Calu3 (cell line): ENCODE measurements at places on chromosomes 4 and X. TPM values are rescaled to one million over a fixed set of nuclear protein-coding genes. Genes with fewer than 3 reads are reported as not detected.

Gene SOWAHB
- total RNA-seq: 3.7 TPM in 2 replicates

Gene F8A2
- total RNA-seq: not detected in 2 replicates

Gene CHRDL1
- not detected in 2 replicates for total RNA-seq

Gene FAM236B
- not detected in 2 replicates for total RNA-seq

Gene TLR1
- 1.1 and 1.3 TPM in 2 replicates for total RNA-seq

DNA sequence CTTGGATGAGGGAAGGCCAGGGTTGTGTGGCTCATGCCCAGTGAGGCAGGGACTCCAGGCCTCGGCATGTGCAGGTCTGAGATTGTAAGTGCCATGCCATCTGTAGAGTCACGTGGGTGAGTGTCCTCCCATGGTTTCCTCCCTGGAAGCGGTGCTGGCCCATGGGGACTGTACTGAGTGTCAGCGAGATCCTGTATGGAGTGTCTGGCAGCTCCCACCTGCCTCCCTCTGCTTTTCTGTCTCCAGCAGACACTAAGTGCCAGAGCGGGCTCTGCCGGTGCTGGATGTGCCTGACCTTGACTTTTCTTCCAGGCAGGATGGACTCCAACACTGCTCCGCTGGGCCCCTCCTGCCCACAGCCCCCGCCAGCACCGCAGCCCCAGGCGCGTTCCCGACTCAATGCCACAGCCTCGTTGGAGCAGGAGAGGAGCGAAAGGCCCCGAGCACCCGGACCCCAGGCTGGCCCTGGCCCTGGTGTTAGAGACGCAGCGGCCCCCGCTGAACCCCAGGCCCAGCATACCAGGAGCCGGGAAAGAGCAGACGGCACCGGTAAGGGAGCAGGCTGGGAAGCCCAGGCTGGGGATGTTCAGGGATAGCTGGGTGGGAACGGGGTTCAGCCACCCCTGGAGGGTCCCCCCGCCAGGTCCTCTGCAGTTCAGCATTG lies 7.6 kb downstream of the WFS1 start:
- no peak overlapping the region for H3K4me3 ChIP-seq
- H3K27me3 ChIP-seq: no peaks in the 10 kb centered on the region
- H3K36me3 ChIP-seq: no peaks in the 10 kb centered on the region
- DNase-seq: no peak
- H3K27ac ChIP-seq: no peak overlapping the region
